ENCODE measurements at places on chromosomes 3 and 15.

DNA sequence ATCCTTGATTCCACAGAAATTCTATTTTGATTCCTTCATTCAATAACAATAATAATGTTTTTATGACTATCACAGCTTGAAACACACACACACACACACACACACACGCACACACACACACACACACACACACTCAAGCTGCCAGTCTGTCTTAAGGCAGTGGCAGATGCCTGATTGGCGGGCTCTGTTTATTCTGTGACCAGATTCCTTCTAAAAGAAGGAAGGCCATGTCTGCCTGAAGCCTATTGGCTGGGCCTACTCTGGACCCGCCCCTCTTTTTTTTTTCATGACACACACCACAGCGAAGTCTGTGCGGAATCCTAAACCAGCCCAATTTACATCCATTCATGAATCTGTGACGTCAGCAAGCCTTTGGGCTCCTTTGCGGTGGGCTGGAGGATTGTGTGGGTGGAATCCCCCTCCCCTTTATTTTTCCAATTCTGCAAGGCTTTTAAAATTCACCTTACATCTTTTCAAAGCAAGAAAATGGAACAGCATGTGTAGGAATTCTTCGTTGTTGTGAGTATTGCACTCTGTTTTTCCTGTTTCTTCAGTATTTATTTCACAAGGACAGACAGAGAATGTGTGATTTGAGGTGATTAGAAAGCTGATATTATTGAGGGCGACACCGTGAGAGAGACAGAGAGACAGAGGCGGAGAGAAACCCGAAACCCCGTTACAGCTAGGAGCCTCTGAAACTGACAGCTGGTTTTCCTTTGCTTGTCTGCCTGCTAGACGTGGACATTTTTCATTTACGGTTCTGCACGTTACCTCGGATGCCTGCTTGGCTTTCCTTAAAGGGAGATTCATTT lies at the start of gene MAP3K13:
MAP3K13 (plus strand) TSS at position 287 of the 812 bp plus-strand sequence. CDS start 65,446 bp downstream, outside the sequence.
- DNase-seq, result peak; percentile 96

DNA sequence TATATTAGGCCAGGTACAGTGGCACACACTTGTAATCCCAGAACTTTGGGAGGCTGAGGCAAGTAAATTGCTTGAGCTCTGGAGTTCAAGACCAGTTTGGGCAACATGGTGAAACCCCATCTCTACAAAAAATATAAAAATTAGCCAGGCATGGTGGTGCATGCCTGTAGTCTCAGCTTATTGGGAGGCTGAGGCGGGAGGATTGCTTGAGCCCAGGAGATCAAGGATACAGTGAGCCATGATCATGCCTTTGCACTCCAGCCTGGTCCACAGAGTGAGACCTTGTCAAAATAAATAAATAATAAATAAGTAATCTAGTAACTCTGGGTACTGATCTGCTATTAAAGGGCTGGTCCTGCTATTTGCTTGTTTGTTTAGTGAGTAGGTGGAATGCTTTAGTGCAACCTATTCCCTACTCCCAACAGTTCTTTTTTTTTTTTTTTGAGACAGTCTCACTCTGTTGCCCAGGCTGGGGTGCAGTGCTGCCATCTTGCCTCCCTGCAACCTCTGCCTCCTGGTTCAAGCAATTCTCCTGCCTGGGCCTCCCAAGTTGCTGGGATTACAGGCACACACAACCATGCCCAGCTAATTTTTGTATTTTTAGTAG lies 9.1 kb upstream of the INO80 start:
- no peak for DNase-seq

DNA sequence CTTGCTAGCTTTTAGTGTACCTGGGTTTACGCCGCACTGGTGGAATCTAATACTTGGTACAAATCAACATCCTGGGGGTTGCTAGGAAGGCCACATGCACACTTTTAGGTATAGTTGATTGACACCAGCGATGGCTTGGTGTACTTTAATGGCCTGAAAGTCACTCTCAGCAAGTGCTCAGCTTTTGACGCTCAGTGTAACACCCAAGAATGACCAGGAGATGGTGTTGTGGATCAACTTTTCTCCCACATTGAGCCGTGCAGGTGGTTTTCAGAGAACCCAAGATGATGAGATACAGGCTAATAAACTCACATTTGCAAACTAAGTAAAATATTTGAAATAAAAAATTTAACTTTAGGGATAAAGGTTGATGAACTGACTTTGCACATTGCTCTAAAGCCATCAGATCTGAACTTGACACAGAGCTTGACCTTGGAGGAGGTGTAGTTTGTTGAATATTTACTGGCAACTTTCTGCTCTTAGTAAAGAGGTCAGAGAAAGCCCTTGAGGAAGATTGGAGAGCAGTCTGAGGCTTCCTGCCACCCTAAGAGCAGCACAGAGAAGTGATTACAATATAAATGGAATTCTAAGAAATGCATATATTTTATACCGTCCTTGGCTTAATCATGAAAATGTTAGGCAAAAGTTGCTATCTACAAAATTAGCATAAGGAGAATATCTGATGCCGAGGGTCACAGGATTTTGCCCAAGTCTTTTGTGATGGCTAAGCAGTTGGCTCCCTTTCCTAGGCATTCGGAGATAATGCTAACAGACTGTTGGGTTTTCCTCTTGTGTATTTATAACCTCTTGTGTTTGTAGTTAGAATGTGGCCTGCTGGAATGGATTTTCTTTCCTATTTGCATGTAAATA lies 143.4 kb upstream of the RASGRP1 start:
- peak; percentile 76 for DNase-seq

DNA sequence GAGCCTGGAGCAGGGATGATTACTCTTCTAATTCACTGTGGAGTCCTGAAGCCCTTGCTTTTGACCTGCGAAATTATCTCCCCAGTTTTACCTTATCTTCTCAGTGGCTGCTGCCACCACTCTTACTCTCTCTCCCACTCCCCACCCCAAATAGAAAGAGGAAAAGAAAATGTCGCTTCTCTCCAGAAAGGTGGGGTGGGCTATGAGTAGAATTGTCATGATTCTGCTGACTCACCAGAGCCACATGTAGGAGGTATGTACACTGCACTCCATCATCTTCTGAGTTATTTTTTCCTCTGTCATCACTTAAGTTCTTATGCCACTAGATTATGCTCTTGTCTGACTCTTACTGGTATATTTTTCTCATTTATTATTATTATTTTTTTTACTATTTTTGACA lies 43.9 kb upstream of the TMEM158 start:
- no peak for DNase-seq

DNA sequence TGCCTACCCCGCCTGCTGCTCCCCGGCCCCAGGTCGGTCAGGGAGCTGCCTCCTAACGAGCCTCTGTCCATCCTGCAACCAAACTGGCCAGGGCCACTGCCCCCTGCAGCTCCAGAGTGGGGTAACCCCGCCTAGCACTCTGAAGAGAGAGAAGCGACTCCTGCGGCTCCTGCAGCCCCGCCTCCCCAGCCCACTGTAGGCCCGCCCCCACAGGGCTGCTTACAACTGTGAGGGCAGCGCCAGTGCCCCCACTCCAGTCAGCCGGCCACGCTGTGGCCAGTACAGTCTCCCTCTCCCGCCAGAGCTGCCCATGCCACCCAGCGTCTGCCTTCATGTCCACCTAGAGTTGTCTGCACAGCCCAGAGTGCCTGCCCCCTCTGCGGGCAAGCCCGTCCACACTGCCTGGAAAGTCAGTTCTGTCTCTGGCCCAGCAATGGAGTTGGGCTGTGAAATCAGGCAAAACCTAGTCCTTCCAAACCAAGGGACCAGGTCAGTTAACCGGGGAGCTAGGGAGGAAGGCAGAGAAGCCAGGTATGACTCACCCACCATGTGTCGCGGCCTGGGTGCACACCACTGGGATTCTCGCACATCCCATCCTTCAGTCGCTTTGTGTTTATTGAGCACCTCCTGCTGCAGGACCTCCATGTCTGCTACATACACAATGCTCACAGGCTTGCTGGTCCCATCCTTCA lies 2.4 kb downstream of the UCN2 start:
- DNase-seq, result peak; percentile 69

GRCh38 chr3:37200141-37200540 lies 25.8 kb upstream of the LRRFIP2 start:
- DNase-seq, result no peak

DNA sequence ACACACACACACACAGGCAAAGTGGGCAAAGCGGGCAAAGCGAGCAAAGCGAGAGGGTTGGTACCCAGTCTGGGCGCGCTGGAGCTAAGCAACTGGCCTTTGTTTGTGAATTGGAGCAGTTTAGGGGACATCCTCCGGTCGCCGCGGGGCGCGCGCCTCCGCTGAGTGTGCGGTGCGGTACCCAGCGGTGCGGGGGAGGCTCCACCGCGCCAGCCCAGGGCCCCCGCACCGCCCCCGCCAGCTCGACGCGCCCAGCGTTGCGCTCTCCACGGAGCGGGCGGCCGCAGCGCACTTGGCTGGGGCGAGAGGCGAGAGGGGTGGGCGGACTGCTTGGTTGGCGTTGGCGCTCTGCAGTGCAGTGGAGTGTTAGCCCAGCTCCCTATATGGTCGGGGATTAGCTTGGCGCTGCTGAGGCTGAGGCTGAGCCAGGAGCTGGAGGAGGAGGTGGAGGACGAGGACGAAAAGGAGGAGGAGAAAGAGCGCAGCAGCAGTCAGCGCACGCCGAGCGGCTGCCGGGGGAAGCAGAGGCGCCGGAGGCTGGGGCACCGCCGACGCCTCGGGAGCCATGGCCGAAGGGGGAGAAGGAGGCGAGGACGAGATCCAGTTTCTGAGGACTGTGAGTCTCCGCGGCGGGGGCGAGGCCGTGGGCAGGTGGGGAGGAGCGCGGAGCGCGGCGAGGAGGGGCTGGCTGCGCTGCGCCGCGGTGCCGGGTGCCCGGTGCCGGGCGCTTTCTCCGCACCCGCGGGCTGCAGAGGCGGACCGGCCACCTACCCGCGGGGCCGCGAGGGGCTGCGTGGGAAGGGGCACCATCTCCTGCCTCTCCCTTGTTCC lies at the start of gene RYR3:
RYR3 (plus strand) TSS at position 487 of the 831 bp plus-strand sequence; CDS start at position 566, 79 bp downstream.
- DNase-seq, result peak; percentile 22

- peak; percentile 75 for DNase-seq
These were observed 101.1 kb downstream of the GREM1 start for GRCh38 chr15:32818758-32819447.

- DNase-seq, result no peak
These were observed 186.0 kb downstream of the NLGN1 start for GRCh38 chr3:173583496-173583895.

- no peak for DNase-seq
These were observed 178.5 kb upstream of the RASGRP1 start for GRCh38 chr15:38743147-38743546.

- no peak for DNase-seq
These were observed 32.7 kb downstream of the EFHB start for GRCh38 chr3:19901337-19901736.

DNA sequence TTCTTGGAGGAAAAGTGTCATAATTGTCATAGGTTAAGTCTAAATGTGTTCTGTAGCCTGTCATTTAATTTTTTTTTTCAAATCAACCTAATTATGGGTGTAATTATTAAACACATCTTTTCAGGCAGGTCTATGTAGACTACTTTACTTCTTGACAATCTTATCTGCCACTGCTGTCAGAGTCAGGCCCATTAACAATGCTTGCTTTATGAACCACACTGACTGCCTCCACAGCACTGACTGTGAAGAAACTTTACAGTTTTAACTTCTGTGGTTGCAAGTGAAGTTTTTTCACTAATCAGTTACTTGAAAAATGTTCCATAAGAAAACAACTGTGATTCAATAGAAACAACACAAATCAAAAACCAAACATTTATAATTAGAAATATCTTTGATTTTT lies 407.8 kb downstream of the PLCL2 start:
- no peak for DNase-seq

DNA sequence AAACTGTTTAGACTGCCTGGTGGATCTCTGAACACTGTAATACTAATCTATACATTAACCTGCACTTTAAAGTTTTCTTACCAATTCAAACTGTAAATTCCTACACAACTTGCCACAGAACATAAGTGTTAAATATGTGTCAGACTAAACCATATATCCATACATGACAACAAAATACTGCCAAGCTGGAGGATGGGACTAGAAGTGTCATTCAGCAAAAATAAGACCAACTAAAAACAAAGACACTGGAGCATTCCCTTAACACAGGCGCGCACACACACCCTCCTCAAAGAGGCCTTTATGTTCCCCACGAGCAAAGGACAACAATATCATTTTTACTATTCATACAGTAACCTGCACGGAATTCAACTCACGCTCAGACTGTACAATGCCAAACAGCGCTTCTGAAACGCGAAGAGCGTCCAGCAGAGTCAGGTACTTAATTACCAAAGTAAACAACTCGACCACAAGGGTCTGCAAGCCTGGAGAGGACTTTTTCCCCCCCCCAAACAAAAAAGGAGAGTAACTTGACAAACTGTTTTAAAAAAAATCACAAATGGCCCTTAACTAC lies 1.1 kb downstream of the DCUN1D1 start:
- DNase-seq, result no peak

- no peak for DNase-seq
These were observed 223.3 kb downstream of the UACA start for GRCh38 chr15:70539912-70540530.

DNA sequence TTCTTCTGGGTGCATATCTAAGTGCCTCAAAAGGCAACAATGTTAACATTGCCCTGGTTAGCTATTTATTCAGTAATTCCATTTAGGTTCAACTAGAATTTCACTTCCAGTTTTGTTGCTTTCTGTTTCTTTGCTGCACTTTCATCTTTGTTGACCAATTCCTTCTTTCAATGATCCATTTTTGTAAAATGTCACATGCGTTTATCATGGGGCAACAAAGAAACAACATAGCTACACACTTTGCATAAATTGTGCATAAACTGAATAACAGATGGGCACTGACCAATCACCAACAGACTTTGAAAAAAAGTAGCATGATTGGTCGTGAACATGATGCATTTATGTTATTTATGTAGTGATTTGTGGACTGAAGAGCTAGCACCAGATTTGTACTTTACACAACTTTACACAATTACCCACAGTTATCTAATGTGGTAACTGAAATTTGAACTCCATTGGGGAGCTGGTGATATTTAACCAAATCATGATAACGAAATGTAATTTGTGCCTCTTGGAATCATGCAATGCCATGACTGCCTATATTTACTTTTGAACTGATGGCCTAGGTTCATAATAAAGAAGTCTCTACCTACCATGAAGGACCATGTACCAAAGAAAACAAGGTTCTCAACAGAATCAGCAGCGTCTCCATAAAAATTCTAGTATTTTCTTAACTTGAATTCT lies 7.1 kb upstream of the CPOX start:
- no peak for DNase-seq

- DNase-seq, result no peak
These were observed 52.6 kb downstream of the WNT7A start for GRCh38 chr3:13827256-13827655.
